ENCODE measurements at places on chromosomes 5 and 9.

- no peak for DNase-seq
Measured at GRCh38 chr5:137733006-137733405, 2.9 kb downstream of the KLHL3 start.

- DNase-seq: no peak
Measured at GRCh38 chr9:73178044-73178443, 26.4 kb downstream of the ANXA1 start.

DNA sequence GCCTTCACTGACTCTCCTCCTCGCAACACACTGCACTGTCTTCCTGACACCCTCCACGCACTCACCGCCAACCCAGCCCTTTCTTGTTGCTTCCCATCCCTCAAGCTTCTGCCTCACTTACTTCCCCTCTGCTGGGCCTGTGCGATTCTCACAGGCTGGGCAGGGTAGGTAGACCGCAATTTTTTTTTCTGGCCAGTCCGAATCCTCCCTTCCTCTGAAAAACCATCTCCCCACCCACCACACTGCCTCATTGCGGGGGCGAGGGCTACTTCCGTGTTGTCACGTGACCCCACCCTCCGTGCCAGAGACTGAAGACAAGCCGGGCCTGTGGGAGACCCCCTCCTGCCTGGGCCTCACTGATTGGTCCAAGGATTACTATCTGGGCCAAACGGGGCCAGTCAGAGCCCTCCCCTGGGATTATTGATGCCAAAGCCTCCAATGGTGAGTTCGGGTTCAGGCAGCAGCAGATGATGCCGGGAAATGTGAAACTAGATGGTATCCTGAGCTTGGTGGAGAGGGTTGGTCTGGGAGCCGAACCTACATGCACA lies 73.1 kb downstream of the STK10 start:
- DNase-seq: no peak

DNA sequence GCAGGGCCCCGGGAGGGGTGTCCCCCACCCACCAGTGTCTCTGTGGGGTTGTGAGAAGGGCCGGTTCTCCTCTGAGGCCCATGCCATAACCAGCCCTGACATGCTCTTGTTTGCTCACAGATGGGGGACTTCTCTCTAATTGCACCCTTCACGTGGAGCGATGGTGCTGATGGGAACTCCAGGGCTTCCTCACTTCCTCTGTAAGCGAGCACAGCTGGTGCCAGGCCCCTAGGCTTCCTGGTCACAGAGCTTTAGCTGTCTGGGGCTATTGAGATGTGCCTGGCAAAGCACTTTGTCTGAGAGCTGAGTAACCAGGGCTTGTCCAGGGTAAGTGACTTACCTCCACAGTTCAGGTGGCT lies 36.4 kb downstream of the PHF2 start:
- DNase-seq: no peak

DNA sequence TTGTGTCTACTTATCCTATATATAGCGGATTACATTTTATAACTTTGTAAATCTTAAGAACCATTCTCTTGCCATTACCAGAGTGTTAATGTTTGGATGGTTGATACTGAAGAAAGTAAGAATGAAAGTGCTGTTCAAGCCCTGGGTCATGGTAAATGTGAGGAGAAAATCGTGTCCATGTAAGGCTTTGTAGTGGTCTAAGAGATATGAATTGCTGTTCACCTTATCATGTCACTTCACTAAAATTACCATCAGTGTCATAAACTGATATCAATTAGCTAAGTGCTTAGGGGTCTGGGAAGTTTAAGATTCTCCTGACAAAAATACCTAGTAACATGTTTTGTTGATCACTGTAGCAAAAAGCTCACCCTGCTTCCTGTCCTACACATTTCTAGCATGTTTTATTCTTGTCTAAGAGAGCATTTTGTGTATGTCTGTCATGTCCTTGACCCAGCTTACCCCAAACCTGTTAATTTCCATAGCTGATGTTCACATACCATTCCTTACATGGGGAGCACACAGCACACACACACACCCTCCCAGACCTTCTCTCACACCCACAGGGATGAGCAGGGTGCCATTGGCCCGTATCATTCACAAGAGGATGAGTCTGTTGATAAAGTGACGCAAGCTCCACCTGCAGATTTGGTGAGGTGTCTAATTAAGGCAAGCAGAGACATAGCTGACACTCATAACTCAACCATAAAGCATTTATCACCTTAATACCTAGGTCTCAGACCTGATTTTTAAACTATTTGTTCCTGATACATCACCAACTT lies 125.1 kb upstream of the PAM start:
- no peak for DNase-seq

- no peak for DNase-seq
Measured at GRCh38 chr5:113205807-113206206, 229.0 kb downstream of the TSSK1B start.

GRCh38 chr9:135601988-135602387 lies 37.4 kb downstream of the GLT6D1 start:
- no peak for DNase-seq

DNA sequence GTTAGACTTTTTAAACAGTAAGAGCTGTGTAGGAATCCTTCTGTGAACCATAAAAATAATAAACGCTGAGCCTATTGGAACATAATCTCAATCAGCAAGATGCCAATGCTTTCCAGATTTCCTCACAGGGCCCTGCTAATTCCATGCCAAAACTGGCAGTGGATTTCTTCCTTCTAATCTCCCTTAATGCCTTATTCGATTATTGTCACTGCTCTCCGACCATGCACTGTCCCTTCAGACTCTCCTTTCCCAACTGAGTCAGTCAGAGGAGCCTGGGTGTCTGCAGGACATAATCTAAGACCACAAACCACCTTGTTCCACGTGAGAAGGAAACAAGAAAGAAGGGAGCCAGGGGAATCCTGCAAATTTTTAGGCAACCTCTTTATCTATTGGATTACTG lies at the start of gene GABRA6:
Gene GABRA6 (plus strand): TSS at position 261 of the 400 bp plus-strand sequence. CDS start 269 bp downstream, outside the sequence.
- DNase-seq: no peak

DNA sequence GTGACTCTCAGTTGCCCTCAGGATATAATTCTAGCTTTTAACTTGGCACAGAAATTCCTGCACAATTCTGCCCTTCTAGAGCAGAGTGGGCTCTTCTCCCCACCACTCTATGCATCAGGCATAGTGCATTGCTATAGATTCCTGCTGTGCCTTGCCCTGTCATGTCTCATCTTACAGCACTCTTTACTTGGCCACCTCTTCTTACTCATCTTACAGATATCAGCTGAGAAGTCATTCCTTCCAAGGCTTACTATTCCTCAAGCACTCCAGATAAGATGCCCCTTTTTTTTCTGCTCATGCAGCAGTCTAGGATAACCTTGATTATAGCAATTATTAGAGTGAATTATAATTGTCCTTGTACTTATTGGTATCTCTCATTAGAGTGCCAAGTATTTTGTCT lies 5.6 kb downstream of the FAM221B start:
- no peak for DNase-seq

DNA sequence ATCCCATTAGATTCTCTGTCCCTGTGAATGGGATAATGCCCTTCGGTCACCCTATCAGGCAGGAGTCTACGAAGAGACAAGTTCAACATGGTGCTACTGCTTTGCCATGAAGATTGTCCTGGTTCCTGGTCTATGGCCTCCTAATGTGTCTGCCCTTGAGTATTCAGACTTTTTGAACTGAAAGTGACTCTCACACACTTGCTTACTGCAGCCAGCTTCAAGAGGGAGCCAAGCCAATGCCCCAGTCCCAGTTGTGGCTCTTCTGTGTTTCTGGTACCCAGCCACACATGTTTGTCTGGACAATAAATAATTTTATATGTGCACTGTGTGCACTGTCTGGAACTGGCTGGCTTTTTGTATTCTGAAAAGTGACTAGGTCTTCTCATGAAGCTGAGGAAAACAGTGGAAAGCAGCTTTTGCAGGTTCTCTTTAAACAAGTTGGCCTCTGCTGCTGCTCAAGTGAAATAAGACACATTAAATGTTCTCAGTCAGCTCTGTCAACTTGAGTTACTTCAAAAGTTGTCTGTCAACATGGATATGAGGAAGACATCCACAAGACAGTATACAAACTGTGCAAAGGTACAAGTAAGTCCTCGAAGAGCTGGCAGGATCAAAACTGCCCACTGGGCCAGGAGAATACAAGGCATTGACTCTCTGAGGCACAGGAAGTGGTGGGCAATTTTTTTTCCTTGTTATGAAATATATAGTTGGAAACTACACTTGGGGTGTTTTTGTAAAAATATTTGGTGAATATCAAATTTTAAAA lies 60.0 kb downstream of the ZNF608 start:
- no peak for DNase-seq

- DNase-seq: peak; percentile 82
Measured at GRCh38 chr5:35213608-35214007, 16.7 kb downstream of the PRLR start.

DNA sequence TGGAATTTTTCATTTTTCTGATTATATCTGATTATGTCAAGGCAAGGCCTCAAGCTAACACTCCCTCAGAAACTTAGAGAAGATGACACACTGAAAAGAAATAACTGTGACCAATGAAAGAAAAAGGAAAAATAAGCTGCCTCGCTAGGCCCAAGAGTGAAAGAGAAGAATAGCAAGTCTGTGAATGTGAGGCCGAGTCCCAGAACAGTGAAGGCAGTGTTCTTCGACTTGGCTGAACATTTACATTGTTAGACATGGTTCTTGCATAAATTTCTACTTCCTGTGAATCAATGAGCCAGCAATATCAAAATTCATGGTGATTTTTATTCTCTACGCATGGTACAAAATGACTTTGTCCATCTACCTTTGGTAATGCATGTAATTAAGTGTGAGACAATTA lies at the start of gene ATP10B:
Gene ATP10B (minus strand): TSS at position 163 of the 400 bp plus-strand sequence. CDS start 164,137 bp downstream, outside the sequence.
- DNase-seq: no peak

DNA sequence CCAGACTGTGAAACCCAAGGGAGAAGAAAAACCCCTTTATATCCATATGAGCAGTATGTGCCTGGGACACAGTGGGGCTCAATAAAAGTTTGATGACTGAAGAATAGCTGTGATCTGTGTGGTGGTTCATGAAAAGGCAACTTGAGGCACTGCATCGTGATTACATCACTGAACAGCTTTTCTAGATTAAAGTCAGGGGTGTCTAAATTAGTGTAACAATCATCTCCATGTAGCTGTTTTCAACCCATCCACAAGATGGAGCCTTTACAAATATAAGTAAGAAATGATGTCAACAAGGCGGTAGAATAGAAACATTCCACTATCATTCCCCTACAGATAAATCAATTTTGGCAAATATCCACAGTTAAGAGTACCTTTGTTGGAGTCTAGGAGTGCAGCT lies 55.5 kb downstream of the PRRC1 start:
- DNase-seq: no peak

- DNase-seq: peak; percentile 83
Measured at GRCh38 chr9:34457266-34458012, 931 bp downstream of the FAM219A start.

GRCh38 chr5:4627131-4627530 lies 513.0 kb upstream of the ADAMTS16 start:
- DNase-seq: no peak

GRCh38 chr5:67887748-67888161 lies 327.8 kb upstream of the PIK3R1 start:
- no peak for DNase-seq

GRCh38 chr5:142134331-142135010 lies 25.9 kb downstream of the NDFIP1 start:
- DNase-seq: no peak

DNA sequence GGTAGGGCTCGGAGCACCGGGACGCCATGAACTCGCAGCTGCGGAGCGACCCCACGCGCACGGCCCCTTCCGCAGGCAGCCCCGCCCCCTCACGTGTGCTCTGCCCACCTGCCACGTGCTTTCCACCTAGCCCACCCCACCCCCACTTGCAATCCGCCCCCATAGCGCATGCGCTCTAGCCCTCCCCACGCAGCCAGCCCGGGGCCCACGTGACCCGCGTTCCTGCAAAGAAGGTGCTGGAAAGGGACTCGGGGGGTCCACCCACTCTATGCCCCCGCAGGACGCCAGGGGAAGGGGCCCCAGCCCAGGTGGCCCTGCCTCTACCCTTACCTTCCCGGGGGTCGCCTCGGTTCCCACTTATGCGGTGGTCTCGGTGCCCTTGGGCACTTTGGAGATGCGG lies at the start of gene SOHLH1:
Gene SOHLH1 (minus strand): TSS at position 42 of the 400 bp plus-strand sequence. CDS start 14 bp downstream, at position 28.
- no peak for DNase-seq

GRCh38 chr5:152058267-152058666 lies 133.6 kb upstream of the GLRA1 start:
- no peak for DNase-seq
